ENCODE measurements at places on chromosomes 3 and 15.
A peak's percentile ranks its signal among the peaks of the same experiment; 100 is the strongest.

DNA sequence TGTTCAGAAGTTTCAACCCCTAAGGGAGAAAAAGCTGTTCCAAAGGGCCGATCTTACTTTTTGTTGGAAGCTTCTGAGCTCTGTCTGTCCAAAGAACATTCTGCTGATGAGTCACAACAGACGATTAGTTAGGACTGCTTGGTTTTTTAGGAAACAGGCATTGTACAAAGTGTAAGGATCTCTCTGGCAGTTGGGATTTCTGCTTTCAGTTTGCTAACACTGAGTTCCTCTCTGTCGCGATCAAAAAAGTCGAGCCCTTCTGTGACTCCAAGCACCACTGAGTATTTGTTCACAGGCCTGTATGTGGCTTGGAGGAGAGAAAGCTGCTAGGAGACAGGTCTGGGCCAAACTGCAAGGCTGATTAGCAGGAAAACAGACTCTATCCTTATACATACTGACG, 91.8 kb upstream of the PFN2 start:
- no peak for DNase-seq

GRCh38 chr15:46714950-46715349, 1002.4 kb upstream of the SEMA6D start:
- DNase-seq, result no peak

DNA sequence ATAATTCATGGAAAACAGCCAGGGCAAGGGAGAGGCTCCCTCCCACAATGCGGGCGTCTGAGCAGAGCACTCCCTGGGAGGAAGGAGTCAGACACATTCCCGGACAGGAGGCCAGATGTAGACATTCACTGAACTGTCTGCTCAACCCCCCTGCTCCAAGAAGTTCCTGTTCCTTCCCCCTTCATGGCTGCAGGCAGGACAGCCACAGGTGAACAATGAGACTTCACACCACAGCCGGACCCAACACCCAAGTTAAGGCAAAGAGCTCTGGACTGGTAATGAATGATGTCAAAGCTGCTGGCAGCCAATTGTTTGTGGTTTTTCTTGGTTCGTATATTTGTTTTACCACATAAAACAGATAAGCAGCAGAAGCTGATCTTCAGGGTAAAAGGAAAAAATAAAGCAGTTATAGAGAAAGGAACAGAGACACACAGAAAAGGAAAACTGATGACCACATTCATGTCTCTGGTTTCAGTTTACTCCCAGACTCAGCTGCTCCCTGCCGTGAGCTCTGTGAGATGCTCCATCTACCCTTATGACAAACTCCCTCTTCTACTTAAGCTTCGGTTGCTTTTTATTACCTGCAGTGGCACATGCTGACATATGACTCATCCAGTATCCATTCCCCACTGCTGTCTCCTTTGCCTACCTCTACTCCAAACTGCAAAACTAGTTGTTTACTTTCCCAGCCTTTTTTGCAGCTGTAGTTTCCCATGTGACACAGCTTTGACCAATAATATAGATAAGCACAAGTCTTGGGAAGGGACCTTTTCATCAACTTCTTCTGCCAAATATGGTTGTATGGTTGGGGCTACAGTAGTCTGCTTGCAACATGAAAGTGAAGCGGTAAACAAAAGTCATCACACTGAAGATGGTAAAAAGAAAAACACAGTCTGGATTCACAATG, 33.1 kb downstream of the DZIP1L start:
- DNase-seq, result peak; percentile 86

DNA sequence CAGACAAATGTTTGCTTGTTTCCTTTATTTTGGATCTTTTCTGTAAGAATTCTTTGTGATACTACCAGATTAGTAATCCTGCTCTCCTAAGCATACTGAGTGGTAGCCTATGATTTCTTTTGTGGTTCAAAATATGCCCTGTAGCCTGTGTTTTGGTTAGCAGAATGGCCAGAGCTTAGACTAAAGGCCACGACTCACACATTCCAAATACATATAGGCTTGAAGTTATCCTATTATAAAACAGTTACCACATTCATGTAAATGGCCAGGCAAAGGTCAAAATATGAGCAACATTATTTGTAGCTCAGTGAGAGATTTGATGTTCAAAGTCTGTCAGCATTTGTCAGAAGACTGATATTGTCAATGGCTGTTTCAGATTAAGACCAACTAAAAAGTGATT, 84.5 kb downstream of the MITF start:
- peak; percentile 11 for DNase-seq

GRCh38 chr15:99982662-99983061, 249.4 kb upstream of the LYSMD4 start:
- DNase-seq, result no peak

DNA sequence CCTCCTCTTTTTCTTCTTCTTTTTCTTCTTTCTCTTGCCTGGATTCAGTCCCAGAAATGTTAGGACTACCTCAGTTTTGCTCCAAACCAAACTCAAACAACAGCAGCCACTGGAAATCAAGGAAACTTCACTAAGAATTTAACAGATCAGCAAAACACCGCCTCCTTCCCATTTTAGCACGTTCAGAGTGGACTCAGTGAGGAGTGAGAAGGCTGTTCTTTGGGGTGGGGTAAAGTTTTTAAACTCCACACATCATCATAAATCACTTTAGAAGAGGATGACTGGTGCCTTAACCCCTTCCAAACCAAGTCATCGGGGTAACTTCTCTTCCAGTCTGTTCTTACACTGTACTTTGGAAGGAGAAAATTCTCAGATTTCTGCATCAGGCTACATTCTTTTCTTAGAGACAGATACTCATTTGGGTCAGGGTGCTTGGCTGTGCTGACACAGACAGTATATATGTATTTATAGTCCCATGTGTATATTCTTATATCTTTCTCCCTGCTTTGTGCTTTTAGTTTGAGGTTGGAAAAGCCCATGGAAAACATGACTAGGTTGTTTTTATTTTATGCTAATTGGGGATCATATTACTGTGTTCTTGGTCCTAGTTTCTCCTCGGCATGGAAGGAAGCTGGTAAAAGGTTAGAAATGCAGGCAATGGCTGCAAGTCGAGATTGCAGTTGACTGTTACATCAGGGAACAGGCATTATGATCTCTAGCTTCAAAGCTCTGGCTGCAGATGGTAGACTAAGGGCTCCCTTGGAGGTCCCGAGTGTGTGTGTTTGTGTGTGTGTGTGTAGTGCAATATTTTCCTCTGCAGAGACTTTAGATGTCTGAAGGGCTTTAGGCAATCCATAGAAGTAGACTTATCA, at the start of gene CCDC80:
TSS of gene CCDC80 (minus strand) at position 214 of the 872 bp plus-strand sequence. CDS start 1,238 bp downstream, outside the sequence.
- DNase-seq, result peak; percentile 89

GRCh38 chr3:152377184-152377570, 108.4 kb downstream of the MBNL1 start:
- no peak for DNase-seq

GRCh38 chr3:170033489-170033888, 4.3 kb upstream of the GPR160 start:
- DNase-seq, result no peak

DNA sequence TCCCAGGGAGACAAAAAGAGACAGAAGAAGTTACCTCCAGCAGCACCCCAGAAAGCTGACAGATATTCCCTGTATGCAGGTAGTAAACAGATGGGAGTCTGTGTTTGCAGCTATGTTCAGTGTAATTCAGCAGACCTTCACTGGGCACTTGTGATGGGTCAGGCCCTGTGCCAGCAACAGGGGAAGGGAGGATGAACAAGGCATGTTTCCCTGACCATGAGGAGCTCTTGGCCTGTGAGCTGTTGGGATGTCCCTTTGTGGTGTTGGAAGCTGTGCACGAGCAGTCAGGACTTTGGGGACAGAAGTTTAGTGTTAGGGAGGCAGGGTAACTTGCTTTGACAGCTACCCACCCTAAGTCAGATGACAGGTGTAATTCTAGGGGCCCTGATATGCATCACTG, 106.0 kb upstream of the TRIM42 start:
- no peak for DNase-seq

GRCh38 chr3:110736332-110736731, 335.3 kb upstream of the NECTIN3 start:
- no peak for DNase-seq
